ENCODE measurements at places on chromosomes 1 and 21. TPM values are rescaled to one million over a fixed set of nuclear protein-coding genes. Genes with fewer than 3 reads are reported as not detected.

Gene PRAMEF20
- total RNA-seq: not detected

Gene VCAM1
- 32.1 TPM for total RNA-seq

Gene CRYBG2
- total RNA-seq: not detected

Gene VSIG8
- total RNA-seq: not detected

Gene SLC45A1
- 6.2 TPM for total RNA-seq

Gene ADCY10
- not detected for total RNA-seq

Gene ST6GALNAC5
- total RNA-seq: 4.9 TPM

Gene BMP8B
- total RNA-seq: 0.59 TPM

Gene SMG5
- 36.4 TPM for total RNA-seq

Gene TSTD1
- 50.5 TPM for total RNA-seq

Gene NUP133
- 40.5 TPM for total RNA-seq

DNA sequence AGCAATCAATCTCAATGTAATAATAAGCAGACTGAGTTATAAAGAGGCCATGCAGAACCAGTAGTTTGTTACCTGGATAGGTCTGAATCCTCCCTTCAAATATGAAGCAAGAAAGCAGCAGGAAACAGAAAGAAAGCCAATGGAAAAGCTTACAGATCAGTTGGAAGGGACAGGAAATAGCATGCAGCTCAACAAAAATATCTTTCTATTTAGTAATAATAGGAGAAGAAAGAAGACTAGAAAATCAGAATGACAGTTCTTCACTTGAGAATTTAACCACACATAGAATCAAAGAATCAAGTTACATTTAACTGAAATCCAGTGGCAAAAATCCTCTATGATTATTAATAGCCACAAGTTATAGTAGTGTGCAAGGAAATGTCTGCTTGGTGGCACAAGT lies 194.4 kb downstream of the EIF4G3 start:
- H3K4me1 ChIP-seq: no peaks in the 10 kb centered on the region
- no peak overlapping the region for H3K4me3 ChIP-seq
- no peak for DNase-seq

DNA sequence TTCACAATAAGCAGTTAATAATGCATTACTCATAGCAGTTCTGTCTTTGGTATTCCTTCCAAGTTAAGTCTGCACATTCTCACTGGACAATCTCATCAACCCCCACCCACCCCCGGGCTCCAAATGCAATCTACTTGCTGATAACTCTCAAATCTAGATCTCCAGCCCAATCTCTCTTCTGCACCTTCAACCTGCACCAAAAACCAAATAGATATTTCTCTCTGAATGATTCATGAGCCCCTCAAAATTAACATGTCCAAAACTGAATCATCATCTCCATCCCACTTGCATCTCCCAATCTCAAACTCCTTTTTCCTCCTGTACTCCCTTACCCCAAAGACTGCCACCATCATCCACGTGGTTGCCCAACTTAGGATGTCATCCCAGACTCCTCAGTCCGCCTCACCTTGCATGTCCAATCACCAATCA lies 2.7 kb downstream of the DOCK7 start:
- no peak for DNase-seq

- H3K4me3 ChIP-seq: no peak overlapping the region
- H3K27ac ChIP-seq: no peak overlapping the region
- no peaks in the 10 kb centered on the region for H3K27me3 ChIP-seq
Observed at GRCh38 chr1:6998267-6998666, 213.0 kb downstream of the CAMTA1 start.

GRCh38 chr1:217026531-217026930 lies 303.3 kb upstream of the ESRRG start:
- no peak overlapping the region for H3K4me3 ChIP-seq
- H3K36me3 ChIP-seq: no peaks in the 10 kb centered on the region
- no peaks in the 10 kb centered on the region for H3K4me1 ChIP-seq
- H3K27ac ChIP-seq: no peak overlapping the region
- H3K27me3 ChIP-seq: no peaks in the 10 kb centered on the region

DNA sequence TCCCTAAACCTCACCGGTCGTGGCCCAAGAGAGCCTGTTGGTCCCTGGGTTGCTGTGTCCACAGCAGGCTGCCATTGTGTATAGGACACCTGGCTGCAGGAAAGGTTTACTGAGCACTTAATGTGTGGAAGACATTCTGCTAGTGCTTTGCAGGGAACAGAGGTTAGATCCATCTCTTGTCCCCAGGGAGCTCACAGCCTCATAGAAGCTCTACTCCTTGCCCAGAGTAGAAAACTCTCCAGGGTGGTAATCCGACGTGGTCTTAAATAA lies 16.9 kb upstream of the ALPL start:
- no peaks in the 10 kb centered on the region for H3K36me3 ChIP-seq
- H3K4me1 ChIP-seq: no peaks in the 10 kb centered on the region
- no peak overlapping the region for H3K27ac ChIP-seq
- H3K27me3 ChIP-seq: no peaks in the 10 kb centered on the region
- no peak for DNase-seq

DNA sequence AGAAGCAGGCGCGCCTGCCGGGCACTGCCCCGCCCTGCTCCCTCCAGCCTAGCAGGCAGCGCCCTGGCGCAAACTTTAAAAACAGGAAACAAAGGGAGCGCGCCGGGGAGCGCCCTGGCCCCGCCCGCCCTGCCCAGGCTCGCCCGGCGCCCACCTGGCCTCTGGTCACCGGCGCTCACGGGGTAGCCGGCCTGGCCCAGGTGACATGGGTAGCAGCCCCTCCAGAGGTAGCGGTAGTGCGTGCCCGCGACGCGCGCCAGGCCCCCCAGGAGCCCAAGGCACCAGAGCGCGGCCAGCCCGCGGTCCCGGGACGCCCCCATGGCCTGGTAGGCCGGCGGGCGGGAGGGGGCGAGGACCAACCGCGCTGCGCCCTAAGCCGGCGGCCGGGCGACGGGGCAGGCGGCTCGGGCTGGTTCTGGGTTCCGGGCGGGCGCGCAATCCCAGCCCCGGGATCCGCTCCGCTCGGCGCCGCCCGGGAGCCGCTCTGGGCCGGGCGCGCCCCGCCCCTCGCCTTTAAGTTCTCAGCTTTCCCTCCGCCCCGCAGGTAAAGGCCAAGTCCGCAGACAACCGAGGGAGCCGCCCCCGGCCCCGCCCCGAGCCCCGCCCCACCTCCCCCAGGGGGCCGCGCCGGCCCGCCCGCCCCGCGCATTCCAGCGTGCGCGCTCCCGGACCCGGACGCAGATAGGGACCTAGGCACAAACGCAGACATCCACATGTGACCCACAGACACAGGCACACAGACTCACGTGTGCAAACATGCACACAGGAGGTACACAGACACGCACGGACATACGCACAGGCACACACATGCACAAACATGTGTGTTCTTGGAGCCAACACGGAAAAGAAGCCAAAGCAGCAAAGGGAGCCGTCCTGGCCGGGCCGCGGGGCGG lies 76.7 kb downstream of the ARHGEF16 start:
- DNase-seq: peak; percentile 86
- peak overlapping the region; percentile 4 for H3K27ac ChIP-seq
- H3K27me3 ChIP-seq: no peaks in the 10 kb centered on the region
- H3K36me3 ChIP-seq: no peaks in the 10 kb centered on the region

GRCh38 chr1:22691031-22691753 lies 19.4 kb upstream of the EPHB2 start:
- no peak for DNase-seq
- H3K4me1 ChIP-seq: no peaks in the 10 kb centered on the region
- no peak overlapping the region for H3K27ac ChIP-seq
- no peak overlapping the region for H3K4me3 ChIP-seq

DNA sequence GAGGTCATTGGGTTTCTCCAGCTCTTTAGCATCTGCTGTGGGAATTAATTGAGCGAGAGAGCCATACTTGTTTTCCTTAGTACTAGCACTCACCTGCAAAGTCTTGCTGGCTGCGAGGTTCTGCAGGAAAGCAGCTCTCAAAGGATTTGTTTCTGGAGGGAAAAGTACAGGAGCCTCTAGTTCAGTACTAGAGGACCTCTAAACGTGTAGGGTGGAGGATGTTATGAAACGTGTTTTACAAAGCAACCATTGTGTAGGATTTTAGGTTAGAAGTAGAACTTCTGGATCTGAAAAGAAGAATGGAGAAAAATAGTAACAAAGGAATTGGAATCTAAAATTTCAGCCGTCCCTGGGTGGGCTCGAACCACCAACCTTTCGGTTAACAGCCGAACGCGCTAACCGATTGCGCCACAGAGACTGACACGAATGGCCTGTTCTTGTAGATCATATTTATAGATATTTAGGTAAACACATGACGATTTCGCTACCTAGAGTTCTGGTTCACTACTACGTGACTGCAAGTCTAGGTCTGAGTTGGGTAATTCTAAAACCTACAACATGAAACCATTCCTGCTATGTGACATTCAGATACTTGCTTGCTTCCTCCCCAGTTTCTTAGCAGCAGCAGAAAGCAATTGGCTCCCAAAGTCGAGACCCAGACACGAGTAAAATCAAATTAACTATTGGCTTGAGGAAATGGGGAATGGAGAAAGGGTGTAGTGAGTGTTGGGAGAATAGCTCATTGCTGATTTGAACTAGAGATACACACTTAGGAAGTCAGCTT lies 60.2 kb upstream of the CFAP126 start:
- H3K36me3 ChIP-seq: no peaks in the 10 kb centered on the region
- no peaks in the 10 kb centered on the region for H3K27me3 ChIP-seq

DNA sequence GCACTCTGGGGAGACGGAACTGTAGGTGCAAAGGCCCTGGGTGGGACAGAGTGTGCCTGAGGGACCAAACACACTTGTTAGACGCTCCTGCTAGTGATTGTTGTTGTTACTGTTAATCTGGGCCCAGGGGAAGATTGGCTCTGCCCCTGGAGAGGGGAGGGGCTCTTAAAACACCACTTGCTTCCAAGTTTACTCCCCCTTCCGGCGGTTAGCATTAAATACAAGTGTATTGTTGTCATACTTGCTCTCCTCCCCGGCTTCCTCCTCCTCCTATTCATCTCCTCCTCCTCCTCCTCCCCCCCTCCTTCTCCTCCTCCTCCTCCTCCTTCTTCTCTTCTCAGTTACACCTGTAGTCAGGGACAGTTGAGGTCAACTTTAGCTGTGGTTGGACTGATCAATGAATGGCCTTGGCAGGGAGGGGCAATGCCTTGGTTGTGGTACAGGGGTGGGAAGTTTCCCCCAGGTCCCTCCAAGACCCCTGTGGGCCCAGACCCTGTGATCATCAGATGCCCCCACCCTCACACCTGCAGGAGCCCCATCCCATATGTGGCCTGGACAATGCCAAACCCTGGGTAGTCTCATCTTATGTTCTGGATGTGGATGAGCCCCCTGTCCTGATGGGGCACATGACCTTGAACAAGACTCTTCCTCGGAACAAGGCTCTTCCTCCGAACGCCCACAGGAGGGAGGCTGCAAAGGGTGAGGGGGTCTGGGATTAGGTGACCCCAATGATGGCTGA lies 217.3 kb downstream of the PTPRU start:
- DNase-seq: peak; percentile 47
- H3K4me1 ChIP-seq: no peaks in the 10 kb centered on the region
- H3K4me3 ChIP-seq: no peak overlapping the region
- H3K27ac ChIP-seq: no peak overlapping the region
- no peaks in the 10 kb centered on the region for H3K36me3 ChIP-seq
- no peaks in the 10 kb centered on the region for H3K27me3 ChIP-seq

- DNase-seq: peak; percentile 78
- peak overlapping the region; percentile 55 for H3K27ac ChIP-seq
- H3K27me3 ChIP-seq: no peaks in the 10 kb centered on the region
- no peaks in the 10 kb centered on the region for H3K36me3 ChIP-seq
- H3K4me1 ChIP-seq: peaks cover 40% of the 10 kb centered on the region
Observed at GRCh38 chr1:9371391-9371935, 78.8 kb downstream of the SPSB1 start.

- no peak within 1 kb of the TSS for H3K27ac ChIP-seq
- peaks cover 12% of the 10 kb centered on the region for H3K27me3 ChIP-seq
- peak within 1 kb of the TSS; percentile 31 for H3K4me3 ChIP-seq
Observed at GRCh38 chr1:3651930-3652547, at the start of gene TP73. Gene TP73 (plus strand): TSS chr1:3652516. CDS start chr1:3682366, 29,850 bp downstream.

- DNase-seq: no peak
- H3K4me1 ChIP-seq: no peaks in the 10 kb centered on the region
- no peak overlapping the region for H3K27ac ChIP-seq
- no peaks in the 10 kb centered on the region for H3K27me3 ChIP-seq
Observed at GRCh38 chr1:47686731-47687630, 249.1 kb downstream of the FOXD2 start.

DNA sequence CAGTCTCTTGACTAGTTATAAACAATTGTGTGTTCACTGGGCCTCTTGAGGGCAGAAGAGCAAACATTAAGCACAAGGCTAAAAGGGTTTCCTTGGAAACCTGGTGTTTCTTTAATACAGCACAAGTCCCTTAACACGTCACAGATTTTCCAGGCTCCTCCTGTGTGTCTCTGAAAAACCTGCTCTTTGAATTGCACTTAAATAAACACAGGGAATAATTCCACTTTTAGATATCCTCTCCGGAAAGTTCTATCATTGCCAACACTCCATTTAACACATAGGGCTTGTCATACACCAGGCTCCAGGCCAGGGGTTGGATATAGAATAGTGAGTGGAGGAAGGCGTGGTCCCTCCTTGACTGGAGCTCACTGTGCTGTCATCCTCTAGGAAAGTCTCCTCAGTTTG lies 442.6 kb downstream of the DSCAM start:
- H3K4me3 ChIP-seq: no peak overlapping the region
- no peak for DNase-seq
- H3K36me3 ChIP-seq: no peaks in the 10 kb centered on the region

- no peaks in the 10 kb centered on the region for H3K27me3 ChIP-seq
- H3K4me3 ChIP-seq: no peak overlapping the region
- no peak overlapping the region for H3K27ac ChIP-seq
- no peaks in the 10 kb centered on the region for H3K36me3 ChIP-seq
- no peak for DNase-seq
Observed at GRCh38 chr1:76769911-76770310, 97.4 kb upstream of the ST6GALNAC5 start.

- H3K27me3 ChIP-seq: no peaks in the 10 kb centered on the region
- DNase-seq: no peak
- H3K27ac ChIP-seq: no peak overlapping the region
- no peak overlapping the region for H3K4me3 ChIP-seq
Observed at GRCh38 chr1:185425163-185425562, 108.1 kb upstream of the IVNS1ABP start.

DNA sequence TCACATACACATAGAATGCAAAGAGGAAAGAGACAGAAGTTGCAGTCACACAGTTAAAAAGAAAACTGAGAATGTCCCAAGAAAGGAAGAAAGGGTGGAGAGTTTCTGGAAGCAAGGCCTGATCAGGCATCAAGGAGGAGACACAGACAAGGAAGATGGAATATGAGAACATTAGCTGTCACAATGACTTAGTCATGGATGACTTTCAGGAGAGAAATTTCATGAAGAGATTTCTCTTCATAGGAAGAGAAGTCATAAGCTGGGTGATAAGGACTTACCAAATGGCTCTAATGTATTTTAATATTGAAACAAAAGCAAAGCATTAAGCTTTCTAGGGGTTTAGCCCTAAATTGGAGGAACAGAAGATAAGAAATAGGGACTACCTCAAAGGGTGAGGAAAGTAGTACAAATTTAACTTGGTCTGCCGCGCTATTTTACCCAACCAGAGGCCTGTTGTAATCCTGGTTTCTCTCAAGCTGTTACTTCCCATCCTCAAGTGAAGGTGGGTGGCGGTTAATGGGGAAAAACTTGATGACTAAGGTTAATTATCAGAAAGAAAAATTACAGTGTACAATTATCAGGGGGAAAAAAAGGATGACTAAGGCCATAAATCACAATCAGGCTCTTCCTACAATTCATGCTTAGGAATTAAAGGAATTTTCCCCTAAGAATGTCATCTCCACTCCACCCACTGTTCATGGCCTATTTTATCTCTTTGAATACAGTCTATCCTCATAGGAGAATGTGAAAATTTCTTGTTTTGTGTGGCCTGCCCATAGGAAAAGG lies 93.9 kb upstream of the ADGRL2 start:
- no peak overlapping the region for H3K27ac ChIP-seq
- no peak for DNase-seq
- H3K27me3 ChIP-seq: no peaks in the 10 kb centered on the region

Data from ovary (tissue), 10 donors.